Right ventricle myocardium inferior (tissue), 1 donor: ENCODE measurements at places on chromosomes 12 and 14. TPM values are rescaled to one million over a fixed set of nuclear protein-coding genes. Genes with fewer than 3 reads are reported as not detected.

GRCh38 chr12:93984005-93984404 is 164.4 kb upstream of the PLXNC1 start:
- no peak for DNase-seq

DNA sequence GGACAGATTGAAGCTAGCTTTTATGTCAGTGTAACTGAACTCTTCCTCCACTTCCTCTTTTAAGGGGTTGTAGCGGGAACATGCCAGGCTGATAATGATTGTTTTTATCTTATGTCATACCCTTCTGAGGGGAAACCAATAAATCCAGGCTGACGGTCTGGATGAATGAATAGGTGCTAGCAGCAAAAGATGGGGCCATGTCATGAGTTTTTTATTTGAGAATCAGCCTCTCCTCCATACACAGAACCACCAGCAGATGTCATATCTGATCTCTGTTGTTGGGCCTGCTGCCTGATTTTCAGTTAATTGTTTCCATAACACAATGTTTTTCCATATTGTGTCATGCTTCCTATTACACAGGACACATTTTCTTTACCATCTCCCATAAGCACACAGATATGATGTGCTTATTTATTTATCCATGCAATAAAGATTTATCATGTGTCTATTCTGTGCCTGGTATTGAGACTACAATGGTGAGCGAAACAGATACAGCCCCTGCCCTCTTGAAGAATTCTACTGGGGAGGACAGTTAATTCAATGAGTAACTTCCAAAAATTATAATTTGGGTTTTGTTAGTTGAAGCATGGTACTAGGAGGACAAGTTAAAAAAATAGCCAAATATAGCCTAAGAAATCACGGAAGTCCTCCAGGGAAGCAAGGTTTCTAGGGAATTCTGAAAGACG is 33.6 kb upstream of the CRY1 start:
- DNase-seq, result no peak

The KRT6C gene
- not detected for total RNA-seq

The CDKN3 gene
- 4.7 TPM for total RNA-seq

The OR4K1 gene
- total RNA-seq, result not detected

The FLVCR2 gene
- 3.4 TPM for total RNA-seq
